A549 treated with dexamethasone at 1 μM for 4 hours (cell line): ENCODE measurements at places on chromosomes 12 and 14. TPM values are rescaled to one million over a fixed set of nuclear protein-coding genes. Genes with fewer than 3 reads are reported as not detected.

TPPP2 gene
- total RNA-seq = not detected in 5 replicates

KRT4 gene
- total RNA-seq = 2.1 to 3.7 TPM (median 3.0 TPM) in 5 replicates

DAO gene
- not detected in 5 replicates for total RNA-seq

SIX4 gene
- 1.7 to 3.1 TPM (median 2.8 TPM) in 5 replicates for total RNA-seq

WNT1 gene
- 0.07 to 0.28 TPM (median 0.18 TPM) in 5 replicates for total RNA-seq

SLC24A4 gene
- total RNA-seq = 0.19 to 0.41 TPM (median 0.25 TPM) in 5 replicates

SDR9C7 gene
- 0.05 to 0.08 TPM (median 0.07 TPM) in 4 of 5 replicates, not detected in the other for total RNA-seq

IKZF4 gene
- 2.3 to 2.9 TPM (median 2.8 TPM) in 5 replicates for total RNA-seq

SYCP3 gene
- total RNA-seq = 0.04 to 0.16 TPM (median 0.09 TPM) in 4 of 5 replicates, not detected in the other

INSM2 gene
- total RNA-seq = 0.02 to 0.05 TPM (median 0.04 TPM) in 5 replicates

RNU4-1 gene
- total RNA-seq = not detected in 5 replicates
